H4 (cell line): ENCODE measurements at places on chromosomes 5 and 9.

- DNase-seq = no peak
Observed at GRCh38 chr5:171961117-171961516, 45.3 kb downstream of the FBXW11 start.

DNA sequence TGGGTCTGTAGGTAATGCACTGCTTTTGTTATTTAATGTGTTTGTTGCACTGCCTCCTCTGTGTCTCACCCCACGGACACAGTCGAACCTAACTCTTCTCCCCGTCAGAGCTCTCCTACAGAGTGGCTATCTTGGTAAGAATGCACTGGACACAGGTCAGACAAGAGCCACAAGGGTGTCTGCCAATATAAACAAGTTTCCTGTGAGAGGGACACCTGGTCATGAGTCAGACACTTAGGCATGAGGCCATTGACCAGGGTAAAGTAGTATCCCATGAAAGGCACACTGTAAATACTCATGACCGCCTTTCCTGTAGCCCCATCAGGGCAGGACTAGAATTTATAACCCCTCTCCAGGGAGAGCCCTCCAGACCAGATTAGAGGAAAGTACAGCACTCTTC, 115.5 kb downstream of the SLC12A2 start:
- no peak for DNase-seq

- DNase-seq = no peak
Observed at GRCh38 chr9:2478421-2478820, 143.2 kb upstream of the VLDLR start.

DNA sequence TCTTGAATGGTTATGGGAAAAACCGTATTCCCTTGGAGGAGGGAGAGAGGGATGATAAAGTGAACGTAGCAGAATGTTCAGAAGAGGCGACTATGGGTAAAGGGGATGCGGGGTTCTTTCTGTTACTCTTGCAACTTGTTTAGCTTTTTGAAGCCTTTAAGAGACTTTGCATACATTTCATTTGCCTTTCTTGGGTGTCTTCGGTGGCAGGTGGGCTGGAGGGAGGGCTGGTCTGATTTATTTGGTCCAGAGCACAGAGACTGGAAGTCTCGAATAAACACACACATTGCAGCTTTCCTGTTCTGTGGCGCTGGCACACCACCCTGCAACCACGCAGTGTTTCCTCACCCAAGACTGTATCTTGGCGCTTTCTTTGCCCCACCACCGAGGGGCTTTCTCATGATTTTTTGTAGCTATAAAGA, 23.2 kb downstream of the TTF1 start:
- no peak for DNase-seq

DNA sequence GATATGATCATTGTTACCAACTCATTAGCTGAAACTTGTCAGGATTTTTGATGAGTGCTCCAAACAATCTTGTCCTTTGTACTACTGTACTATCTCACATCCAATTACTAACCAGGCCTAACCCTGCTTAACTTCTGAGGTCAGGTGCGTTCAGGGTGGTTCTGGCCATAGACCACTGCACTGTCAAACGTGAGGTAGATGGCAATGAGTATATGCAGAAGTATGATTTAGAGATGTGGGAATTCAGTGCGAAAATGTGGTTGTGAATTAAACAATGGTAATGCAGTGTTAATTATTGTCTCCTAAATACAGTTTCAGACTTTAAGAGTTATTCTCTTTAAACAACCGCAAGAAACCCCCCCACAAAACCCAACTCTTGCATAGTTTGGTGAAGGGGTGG, 86.5 kb downstream of the ANKRD55 start:
- DNase-seq = no peak

DNA sequence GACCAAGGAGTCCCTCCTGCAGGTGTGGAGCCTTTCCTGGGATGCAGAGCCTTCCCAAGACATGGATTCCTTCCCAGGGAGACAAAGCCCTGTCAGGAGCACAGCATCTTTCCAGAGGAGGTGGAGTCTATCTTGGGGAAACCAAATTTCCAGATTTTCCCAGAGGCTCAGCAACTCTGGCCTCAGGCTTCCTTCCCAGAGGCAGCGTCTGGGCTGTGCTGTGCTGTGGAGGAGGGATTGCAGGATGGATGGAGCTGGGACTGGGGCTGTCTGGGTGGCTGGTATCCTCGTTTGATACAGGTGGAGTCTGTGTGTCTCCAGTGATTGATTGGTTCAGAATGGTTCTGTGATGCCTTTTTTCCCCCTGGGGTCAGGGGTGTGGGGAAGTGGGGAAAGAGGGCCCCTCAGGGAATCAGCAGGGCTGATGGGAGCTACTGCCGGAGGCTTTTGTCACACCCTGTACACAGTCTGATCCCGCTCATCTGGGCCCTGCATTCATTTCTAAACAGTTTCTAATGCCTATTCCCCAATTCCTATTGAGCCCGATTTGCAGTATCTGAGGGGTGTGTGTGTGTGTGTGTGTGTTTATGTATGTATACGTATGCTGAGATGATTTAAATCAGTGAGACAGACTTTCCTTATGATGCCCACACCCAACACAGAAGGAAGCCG, 16.0 kb downstream of the OR13J1 start:
- DNase-seq = no peak

- DNase-seq = no peak
Observed at GRCh38 chr5:147733075-147733474, 49.5 kb downstream of the JAKMIP2 start.

DNA sequence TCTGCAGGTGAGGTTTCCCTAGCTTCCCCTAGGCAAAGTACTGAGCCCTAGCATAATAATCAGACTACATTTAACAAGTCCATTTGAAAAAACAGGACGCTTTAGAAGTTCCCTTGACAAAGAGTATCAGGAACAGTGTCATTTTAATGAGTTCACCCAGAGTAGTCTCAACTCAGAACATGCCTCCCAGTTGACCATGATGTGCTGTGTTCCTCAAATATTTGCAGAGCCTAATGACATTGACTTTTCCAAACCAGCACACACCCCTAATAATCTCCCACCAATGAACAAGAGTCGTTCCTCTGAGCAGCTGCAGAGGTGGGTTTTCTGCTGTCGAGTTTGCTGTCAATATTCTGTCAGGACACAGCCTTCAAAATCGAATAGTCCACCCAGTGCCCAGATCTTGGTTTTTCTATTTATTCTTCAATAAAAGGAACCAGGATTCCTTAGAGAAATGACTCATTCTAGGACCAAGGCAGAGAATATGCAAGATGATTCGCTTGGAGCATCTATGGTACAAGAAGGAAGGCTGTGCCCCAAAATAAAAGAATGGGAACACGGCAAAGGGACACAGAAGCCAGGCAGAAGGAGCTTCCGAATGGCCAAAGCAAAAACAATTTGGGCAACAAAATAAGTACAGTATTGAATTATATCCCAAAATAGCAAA, 57.6 kb downstream of the OTULIN start:
- no peak for DNase-seq

DNA sequence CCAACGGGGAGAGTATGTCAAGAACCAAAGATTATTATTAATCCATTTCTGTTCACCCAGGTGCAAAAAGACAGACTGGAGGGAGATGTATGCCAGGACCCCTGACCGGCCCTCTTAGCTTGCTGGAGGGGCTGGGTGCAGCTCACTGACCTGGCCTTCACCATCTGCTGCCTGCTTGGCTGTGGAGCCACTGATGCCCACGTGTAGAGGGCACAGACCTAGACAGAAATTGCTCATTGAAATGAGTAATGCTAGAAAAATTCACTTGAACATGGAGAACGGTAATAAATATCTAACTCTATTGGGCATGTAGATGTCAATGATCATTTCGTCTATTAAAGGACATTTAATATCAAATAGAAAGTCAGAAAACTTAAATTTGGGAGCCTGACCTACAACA, 58.8 kb upstream of the ERCC6L2 start:
- no peak for DNase-seq

DNA sequence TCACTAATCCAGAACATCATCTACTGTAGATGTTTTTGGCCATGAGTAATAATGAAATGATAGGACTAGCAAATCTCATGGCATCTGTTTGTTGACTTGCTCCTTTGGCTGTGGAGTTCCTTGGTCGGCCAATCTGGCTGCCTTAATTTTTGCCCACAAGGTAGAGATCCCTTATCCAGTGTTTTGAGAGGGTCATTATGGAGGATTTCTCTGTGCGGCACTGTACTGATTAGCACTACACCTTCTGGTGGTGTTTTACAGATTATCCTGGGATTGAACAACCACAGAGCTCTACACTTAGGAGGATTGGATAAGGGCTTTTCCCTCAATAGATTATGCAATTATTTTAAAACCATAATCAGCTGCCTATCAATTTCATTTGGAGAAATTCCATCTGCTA, 3.2 kb upstream of the ENHO start:
- no peak for DNase-seq

DNA sequence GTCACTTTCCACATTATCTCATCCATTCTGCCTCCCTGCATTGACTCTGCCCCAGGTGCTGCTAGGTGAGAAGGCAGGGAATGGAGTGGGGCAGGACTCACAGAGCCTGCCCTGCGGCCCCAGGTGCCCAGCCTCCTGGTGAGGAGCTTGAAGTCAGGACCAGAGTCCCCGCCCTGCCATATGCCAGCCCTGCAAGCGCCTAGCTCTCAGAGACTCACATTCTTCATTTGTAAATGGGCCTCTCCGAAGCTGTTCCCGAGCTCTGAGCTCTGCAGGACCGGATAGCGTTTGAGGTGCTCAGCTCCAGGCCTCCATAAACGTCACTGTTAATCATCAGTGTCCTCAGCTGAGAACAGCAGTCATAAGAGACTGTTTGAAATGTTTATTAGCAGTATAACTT, 75.1 kb upstream of the STXBP1 start:
- DNase-seq = no peak

- DNase-seq = peak; percentile 8
Observed at GRCh38 chr5:89418407-89419085, 535.6 kb upstream of the MEF2C start.

GRCh38 chr9:98150721-98151120, 31.7 kb upstream of the TRIM14 start:
- DNase-seq = no peak

DNA sequence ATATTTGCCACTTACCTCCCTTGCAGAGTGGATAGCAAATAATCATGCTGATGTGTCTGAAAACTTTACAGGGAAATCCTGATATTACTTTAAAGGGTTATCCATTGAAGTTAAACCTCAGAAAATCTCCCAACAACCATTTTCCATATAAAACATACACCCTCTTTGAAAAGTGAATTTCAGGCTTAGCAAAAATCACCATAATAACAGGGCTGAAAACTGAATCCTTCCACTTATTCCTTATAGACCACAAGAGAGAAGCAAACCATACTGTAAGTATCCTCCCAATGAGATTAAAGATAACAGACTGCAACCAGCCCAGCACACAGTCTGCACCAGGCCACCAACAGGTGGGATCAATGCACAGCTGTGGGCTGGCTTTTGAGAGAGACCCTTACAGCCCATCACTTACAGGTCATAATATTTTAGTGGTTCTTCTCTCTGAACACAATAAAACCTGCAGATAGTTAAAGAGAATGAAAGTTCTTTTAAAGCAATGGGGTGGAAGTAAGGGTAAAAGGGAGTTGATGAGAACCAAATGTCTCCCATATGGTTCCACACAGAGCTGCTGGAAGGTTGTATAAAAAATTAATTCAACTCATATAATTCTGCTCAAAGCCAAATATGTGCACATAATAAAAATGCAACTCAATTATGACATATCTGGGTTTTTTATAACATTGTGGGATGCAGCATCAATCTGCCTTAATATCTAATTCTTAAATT, 376.2 kb upstream of the GRAMD2B start:
- DNase-seq = no peak

GRCh38 chr5:164094291-164094690, 588.9 kb downstream of the MAT2B start:
- no peak for DNase-seq

DNA sequence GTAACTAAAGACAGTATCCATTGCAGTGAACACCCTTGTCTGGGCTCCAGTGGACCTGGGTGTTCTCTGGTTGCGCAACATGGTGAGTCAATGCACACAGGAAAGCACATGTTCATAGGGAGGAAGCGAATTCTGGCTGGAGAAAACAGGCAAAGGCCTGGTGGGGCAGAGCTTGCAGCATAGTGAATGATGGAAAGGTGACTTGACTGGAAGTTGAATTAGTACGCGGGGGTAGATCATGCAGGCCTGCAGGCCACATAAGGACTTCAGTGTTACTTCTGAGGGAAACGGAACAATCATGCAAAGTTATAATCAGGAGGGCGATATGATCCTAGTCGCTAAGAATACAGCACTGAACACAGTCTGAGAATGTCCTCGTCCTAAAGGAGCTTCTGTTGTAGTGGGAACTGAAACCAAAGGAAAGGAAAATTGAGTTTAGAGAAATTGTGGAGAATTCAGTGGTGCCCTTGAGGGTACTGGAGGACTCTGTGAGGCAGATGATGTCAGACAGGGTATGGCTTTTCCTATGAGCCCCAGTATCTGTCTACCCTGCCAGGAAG, 71.9 kb upstream of the RANBP3L start:
- DNase-seq = peak; percentile 75

DNA sequence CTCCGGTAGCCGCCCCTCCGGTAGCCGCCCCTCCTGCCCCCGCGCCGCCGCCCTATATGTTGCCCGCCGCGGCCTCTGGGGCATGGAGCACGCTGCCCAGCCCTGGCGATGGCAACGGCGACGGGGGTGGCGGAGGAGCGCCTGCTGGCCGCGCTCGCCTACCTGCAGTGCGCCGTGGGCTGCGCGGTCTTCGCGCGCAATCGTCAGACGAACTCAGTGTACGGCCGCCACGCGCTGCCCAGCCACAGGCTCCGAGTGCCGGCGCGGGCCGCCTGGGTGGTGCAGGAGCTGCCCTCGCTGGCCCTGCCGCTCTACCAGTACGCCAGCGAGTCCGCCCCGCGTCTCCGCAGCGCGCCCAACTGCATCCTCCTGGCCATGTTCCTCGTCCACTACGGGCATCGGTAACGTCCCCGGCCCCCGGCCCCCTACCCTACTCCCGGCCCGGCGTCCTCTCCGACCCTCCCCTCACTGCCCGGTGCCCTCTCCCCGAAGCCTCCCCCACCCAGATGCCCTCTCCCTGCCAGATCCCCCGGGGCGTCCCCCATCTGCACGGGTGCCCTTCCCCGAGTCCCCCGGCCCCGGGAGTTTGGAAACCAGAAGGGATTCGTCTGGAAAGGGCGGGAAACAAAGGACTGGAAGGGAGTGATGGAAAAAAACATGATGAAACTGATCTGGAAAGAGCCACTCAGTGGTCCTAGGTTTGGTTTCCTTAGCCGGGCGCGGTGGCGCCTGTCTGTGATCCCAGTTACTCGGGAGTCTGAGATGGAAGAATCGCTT, 417 bp downstream of the SRD5A1 start:
- peak; percentile 37 for DNase-seq

DNA sequence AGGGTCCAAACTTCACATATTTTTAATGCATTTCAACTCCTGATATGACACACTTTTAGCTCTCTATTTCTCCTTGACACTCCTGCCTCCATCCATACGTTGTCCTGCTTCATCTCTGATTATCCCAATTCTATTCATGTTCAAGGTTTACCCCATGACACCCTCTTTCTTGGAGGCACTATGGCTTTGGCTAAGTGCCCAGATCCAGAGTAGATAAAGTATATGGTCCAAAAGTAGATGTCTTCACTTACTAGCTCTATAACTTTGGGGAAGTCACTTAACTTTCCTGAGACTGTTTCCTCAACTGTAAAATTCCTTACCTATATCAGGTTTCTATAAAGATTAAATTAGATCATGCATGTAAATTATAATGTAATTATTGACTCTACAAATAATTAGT, 36.1 kb downstream of the SLC22A5 start:
- no peak for DNase-seq

- DNase-seq = no peak
Observed at GRCh38 chr5:40308867-40309266, 370.8 kb upstream of the PTGER4 start.

GRCh38 chr5:108093186-108093585, 288.7 kb downstream of the FBXL17 start:
- DNase-seq = peak; percentile 41
